ENCODE measurements at places on chromosomes 2 and 18. TPM values are rescaled to one million over a fixed set of nuclear protein-coding genes. Genes with fewer than 3 reads are reported as not detected.

- H3K27ac ChIP-seq, result peak overlapping the region; percentile 99
- no peak for DNase-seq
- no peaks in the 10 kb centered on the region for H3K27me3 ChIP-seq
- no peaks in the 10 kb centered on the region for H3K4me1 ChIP-seq
- peak overlapping the region; percentile 86 for H3K4me3 ChIP-seq
Measured at GRCh38 chr2:47174733-47175361, 19.7 kb upstream of the STPG4 start.

DNA sequence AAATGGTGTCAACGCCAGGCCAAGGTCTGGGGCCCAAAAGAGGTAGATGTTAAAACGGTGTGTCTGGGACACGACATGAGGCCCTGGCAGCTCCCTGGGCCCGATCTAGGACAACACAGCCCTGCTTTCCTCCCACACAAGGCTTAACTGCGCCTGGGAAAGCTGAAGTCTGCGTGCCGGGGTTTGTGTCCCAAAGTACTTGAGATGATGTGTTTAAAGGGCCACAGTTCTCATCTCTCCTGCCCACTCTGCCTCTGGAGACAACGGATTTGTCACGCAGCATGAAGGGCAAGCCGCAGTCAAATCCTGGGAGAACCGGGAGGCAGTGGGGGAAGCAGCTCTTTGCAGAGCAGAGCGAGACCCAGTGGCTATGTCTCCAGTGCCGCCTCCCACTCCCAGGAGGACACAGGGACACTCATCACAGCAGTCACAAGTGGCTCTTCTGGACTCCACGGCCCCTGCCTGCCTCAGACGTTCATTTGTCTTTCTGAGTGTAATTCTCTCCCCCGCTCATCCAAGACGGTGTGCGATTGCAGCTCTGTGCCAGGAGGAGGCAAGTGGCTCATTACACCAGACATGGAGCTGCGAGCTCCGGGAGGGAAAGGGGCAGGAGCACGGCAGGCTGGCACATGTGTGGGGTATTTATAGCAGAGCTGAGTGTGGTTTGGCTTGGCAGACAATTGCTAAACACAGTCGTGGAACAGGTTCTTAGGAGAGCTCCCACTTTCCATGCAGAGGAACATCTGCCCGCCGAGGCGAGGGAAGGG is 57.7 kb upstream of the SEMA4C start:
- no peaks in the 10 kb centered on the region for H3K36me3 ChIP-seq
- no peak overlapping the region for H3K27ac ChIP-seq
- H3K27me3 ChIP-seq, result no peaks in the 10 kb centered on the region
- H3K4me1 ChIP-seq, result peaks cover 7% of the 10 kb centered on the region
- H3K4me3 ChIP-seq, result peak overlapping the region; percentile 4
- DNase-seq, result no peak

- H3K27ac ChIP-seq, result no peak overlapping the region
- H3K4me1 ChIP-seq, result peaks cover 7% of the 10 kb centered on the region
- no peaks in the 10 kb centered on the region for H3K27me3 ChIP-seq
- no peak overlapping the region for H3K4me3 ChIP-seq
- DNase-seq, result no peak
- no peaks in the 10 kb centered on the region for H3K36me3 ChIP-seq
Measured at GRCh38 chr2:133248264-133248663, 320.0 kb downstream of the NCKAP5 start.

GRCh38 chr2:237895544-237896506 is 36.4 kb downstream of the RAMP1 start:
- no peaks in the 10 kb centered on the region for H3K27me3 ChIP-seq
- H3K36me3 ChIP-seq, result no peaks in the 10 kb centered on the region
- H3K4me1 ChIP-seq, result no peaks in the 10 kb centered on the region

DNA sequence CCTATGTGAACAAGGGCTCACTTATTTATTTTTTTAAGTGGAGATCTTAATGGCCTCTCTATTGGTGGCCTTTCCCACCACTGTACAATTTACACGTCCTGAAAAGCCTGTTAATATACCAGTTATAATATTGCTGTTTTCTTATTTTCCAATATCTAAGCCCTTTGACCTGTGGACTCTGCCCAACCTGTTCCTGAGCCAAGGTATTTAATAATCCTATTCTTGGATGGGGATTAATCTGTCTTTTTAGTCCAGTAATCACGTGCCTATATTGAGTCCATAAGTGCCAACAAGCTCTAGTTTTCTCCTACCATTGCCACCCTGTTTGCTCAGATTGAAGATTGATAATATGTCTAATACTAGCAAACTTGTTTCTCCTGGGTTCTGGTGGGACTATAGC is 42.7 kb downstream of the MBD5 start:
- DNase-seq, result no peak
- no peak overlapping the region for H3K4me3 ChIP-seq
- H3K27me3 ChIP-seq, result no peaks in the 10 kb centered on the region

- no peaks in the 10 kb centered on the region for H3K36me3 ChIP-seq
- H3K27me3 ChIP-seq, result no peaks in the 10 kb centered on the region
- no peak overlapping the region for H3K4me3 ChIP-seq
Measured at GRCh38 chr2:43481927-43482542, 113.8 kb downstream of the THADA start.

DNA sequence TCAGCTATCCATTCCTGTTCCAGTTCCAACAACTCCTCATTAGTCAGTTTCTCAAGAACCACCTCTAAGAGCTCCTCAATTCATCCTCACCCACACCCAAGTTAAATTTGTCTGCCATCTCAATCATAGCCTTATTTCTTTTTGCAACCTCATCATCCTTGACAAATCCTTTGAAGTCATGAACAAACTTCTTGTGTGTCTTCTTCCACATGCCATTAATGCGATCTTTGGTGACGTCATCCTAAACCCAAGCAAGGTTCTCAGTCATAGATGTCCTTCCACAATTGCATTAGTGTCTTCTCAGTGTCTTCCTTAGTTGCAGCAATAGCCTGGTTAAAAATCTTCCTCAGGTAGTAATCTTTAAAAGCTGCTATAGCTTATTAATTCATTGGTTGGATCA is 71.2 kb upstream of the FSIP2 start:
- no peaks in the 10 kb centered on the region for H3K27me3 ChIP-seq
- no peak overlapping the region for H3K27ac ChIP-seq
- H3K4me3 ChIP-seq, result no peak overlapping the region
- H3K36me3 ChIP-seq, result no peaks in the 10 kb centered on the region
- no peaks in the 10 kb centered on the region for H3K4me1 ChIP-seq
- DNase-seq, result no peak

DNA sequence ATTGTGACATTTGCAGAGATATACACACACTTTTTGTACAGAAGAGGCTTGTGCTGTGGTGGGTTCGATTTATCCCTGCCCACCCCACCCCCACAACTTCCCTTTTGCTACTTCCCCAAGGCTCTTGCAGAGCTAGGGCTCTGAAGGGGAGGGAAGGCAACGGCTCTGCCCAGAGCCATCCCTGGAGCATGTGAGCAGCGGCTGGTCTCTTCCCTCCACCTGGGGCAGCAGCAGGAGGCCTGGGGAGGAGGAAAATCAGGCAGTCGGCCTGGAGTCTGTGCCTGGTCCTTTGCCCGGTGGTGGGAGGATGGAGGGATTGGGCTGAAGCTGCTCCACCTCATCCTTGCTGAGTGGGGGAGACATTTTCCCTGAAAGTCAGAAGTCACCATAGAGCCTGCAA is 40.0 kb downstream of the STEAP3 start:
- no peak overlapping the region for H3K4me3 ChIP-seq
- no peaks in the 10 kb centered on the region for H3K27me3 ChIP-seq
- DNase-seq, result no peak
- H3K27ac ChIP-seq, result no peak overlapping the region

DNA sequence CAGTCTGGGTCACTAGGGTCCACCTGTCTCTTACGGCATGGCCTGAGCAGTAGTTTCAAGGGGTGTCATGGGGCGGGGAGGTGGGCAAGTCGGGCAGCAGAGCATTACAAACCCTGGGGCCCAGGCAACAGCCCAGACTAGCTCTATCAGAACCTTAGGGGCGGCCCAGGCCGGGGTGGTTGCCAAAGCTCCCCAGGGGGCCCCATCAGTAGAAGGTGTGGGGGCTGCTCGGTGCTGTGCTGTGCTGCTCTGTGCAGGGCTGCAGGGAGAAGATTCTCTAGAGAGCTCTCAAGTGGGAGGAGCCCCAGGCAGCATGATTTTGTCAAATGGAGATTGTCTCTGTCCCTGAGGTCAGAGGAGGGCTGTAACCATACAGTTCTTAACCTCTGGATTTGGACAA is 36.4 kb upstream of the SLC14A1 start:
- H3K27me3 ChIP-seq, result no peaks in the 10 kb centered on the region
- no peaks in the 10 kb centered on the region for H3K36me3 ChIP-seq
- H3K4me1 ChIP-seq, result no peaks in the 10 kb centered on the region
- no peak overlapping the region for H3K27ac ChIP-seq

DNA sequence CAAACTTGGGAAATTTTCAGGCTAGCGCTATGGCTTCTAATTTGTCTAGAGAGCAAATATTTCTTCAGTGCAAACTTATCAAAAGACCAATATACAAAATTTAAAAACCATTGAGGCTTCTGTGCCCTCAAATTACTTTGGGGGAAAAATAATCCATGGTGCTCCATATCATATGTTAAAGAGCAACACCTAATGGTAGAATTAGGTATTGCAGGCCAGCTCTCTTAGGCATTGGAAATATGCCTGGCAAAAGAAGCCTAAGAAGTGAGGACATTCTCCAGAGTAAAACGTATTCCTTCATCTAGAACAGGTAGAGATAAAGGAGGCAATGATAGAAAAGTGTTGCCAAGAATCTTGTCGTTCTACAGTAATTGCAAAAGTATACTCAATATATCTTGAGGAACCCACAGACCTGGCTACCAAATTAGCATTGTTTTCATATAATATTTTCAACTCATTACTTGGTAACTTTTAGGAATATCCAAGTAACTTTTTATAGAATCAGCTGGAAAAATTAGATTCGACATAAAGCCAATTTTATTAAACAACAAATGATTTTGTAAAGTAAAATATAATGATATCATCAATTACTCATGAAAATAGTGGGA is 401.1 kb downstream of the BCL11A start:
- H3K4me1 ChIP-seq, result no peaks in the 10 kb centered on the region
- no peaks in the 10 kb centered on the region for H3K36me3 ChIP-seq

DNA sequence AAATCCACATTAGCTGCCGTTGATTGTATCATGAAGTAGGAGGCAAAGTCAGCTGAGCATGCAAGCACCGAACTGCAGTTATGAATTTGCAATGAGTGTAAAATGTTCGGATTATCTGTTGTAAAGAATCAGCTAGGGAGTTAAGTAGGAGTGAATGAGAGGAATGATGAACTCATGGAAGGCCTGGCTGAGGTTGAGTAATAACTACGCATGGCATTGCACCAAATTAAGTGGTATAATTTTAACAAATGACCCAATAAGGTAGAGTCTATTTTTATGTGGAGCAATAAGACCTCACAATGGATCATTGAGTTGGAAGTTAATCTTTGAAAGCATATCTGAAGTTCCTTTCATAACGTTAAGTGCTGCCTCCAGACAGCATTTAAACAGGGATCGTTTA is 288.2 kb upstream of the CHST9 start:
- no peak overlapping the region for H3K4me3 ChIP-seq
- H3K4me1 ChIP-seq, result no peaks in the 10 kb centered on the region
- no peak for DNase-seq
- no peaks in the 10 kb centered on the region for H3K36me3 ChIP-seq
- no peak overlapping the region for H3K27ac ChIP-seq

- no peaks in the 10 kb centered on the region for H3K36me3 ChIP-seq
- H3K4me1 ChIP-seq, result no peaks in the 10 kb centered on the region
- no peak overlapping the region for H3K27ac ChIP-seq
- no peak for DNase-seq
- no peaks in the 10 kb centered on the region for H3K27me3 ChIP-seq
Measured at GRCh38 chr2:68936427-68936826, 16.3 kb downstream of the GKN2 start.

GRCh38 chr2:69578198-69578540 is 65.4 kb downstream of the AAK1 start:
- H3K27me3 ChIP-seq, result no peaks in the 10 kb centered on the region
- H3K4me3 ChIP-seq, result no peak overlapping the region
- peaks cover 7% of the 10 kb centered on the region for H3K4me1 ChIP-seq
- no peak overlapping the region for H3K27ac ChIP-seq

DNA sequence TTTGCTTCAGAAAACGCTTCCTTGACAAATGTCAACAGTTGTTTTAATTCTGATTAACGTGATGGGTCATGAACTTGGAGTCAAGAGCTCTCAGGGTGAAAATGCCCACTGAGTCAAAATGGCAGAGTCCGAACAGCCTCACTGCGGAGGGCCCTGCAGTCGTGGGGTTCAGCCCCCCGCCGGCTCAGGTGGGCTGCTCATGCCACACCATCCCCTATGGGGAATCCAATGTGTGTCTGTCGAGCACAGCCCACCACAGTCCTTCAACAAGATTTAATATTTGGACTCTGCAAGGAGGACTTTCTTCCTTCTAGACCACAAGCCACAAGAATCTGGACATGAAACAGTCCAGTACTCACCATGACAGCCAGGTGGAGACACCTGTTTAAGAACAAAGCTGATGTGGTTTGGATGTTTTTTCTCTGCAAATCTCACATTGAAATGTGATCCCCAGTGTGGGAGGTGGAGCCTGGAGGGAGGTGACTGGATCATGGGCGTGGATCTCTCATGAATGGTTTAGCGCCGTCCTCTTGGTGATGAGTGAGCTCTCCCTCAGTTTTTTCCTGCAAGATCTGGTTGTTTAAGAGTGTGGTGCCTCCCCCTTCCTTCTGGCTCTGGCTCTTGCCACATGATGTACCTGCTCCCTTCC is 201.0 kb downstream of the NDUFA10 start:
- no peak overlapping the region for H3K4me3 ChIP-seq
- no peak overlapping the region for H3K27ac ChIP-seq
- no peaks in the 10 kb centered on the region for H3K27me3 ChIP-seq
- no peaks in the 10 kb centered on the region for H3K36me3 ChIP-seq
- no peak for DNase-seq
- H3K4me1 ChIP-seq, result peaks cover 3% of the 10 kb centered on the region

GRCh38 chr18:48540251-48541025 is 1.6 kb downstream of the CTIF start:
- peaks cover 12% of the 10 kb centered on the region for H3K4me1 ChIP-seq
- no peaks in the 10 kb centered on the region for H3K36me3 ChIP-seq
- H3K4me3 ChIP-seq, result peak overlapping the region; percentile 75
- DNase-seq, result peak; percentile 81
- H3K27ac ChIP-seq, result peak overlapping the region; percentile 72

DNA sequence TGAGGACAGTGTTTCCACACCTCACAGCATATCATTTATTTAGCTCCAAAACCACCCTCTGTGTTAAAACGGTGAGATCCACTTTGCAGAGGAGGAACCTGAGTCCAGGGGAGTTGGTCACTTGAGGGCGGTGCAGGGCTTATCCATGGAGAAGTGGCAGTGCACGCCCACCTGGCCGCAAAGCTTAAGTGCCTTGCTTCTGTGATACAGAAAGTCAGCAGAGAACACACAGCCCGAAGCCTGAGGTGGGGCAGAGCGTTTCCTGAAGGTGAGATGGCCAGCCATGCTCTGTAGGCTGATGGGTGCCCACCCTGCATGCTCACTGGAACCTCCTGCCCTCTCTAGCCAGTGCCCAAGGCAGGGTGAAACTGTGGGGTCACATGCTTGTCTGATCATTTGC is 87.3 kb downstream of the SH3RF3 start:
- H3K27ac ChIP-seq, result no peak overlapping the region
- H3K27me3 ChIP-seq, result no peaks in the 10 kb centered on the region
- no peaks in the 10 kb centered on the region for H3K36me3 ChIP-seq
- DNase-seq, result no peak
- no peak overlapping the region for H3K4me3 ChIP-seq
- peaks cover 10% of the 10 kb centered on the region for H3K4me1 ChIP-seq

- no peaks in the 10 kb centered on the region for H3K36me3 ChIP-seq
- DNase-seq, result no peak
- peaks cover 3% of the 10 kb centered on the region for H3K27me3 ChIP-seq
- no peak overlapping the region for H3K27ac ChIP-seq
Measured at GRCh38 chr2:211868996-211869533, 669.5 kb downstream of the ERBB4 start.

Gene PCARE
- 0.08 TPM for total RNA-seq

Gene ANKRD30B
- total RNA-seq, result not detected

Gene MBD1
- 47.7 TPM for total RNA-seq

Gene COPS9
- 101 TPM for total RNA-seq

Gene GAL3ST2
- total RNA-seq, result not detected
